ENCODE measurements at places on chromosomes 4 and X. TPM values are rescaled to one million over a fixed set of nuclear protein-coding genes. Genes with fewer than 3 reads are reported as not detected.

Gene CFAP47
- not detected for total RNA-seq

Gene POU3F4
- not detected for total RNA-seq

- DNase-seq, result no peak
- peaks cover 14% of the 10 kb centered on the region for H3K4me1 ChIP-seq
- H3K27ac ChIP-seq, result no peak overlapping the region
- no peaks in the 10 kb centered on the region for H3K36me3 ChIP-seq
- H3K27me3 ChIP-seq, result peaks cover 52% of the 10 kb centered on the region
- H3K4me3 ChIP-seq, result no peak overlapping the region
Measured at GRCh38 chr4:95546221-95546620, 2.6 kb downstream of the UNC5C start.

Gene F8
- 3.7 TPM for total RNA-seq

Gene FDCSP
- not detected for total RNA-seq

Gene PDLIM5
- total RNA-seq, result 16.5 TPM

GRCh38 chr4:98673288-98673644, 14.9 kb upstream of the TSPAN5 start:
- peaks cover 4% of the 10 kb centered on the region for H3K27me3 ChIP-seq
- no peaks in the 10 kb centered on the region for H3K36me3 ChIP-seq
- H3K27ac ChIP-seq, result no peak overlapping the region
- no peak for DNase-seq
- peak overlapping the region; percentile 46 for H3K4me3 ChIP-seq

DNA sequence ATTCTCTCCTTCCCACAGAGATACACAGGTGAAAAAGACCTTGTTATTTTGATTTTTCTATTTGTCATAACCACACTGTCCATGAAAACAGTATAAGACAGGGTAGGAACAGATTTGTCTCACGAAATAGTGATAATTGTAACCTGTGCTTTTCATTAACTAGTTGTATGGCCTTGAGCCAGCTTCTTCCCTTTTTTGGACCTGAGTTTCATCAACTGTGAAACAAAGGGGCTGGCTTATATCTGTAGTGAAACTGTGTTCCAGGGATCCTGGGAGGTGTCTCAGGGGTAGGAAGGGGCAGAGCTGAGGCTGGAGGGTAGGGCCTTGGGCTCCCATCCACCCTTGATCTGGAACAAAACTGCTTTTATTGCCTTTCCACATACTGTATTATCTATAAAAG, 50.9 kb downstream of the MED28 start:
- no peak overlapping the region for H3K27ac ChIP-seq
- no peaks in the 10 kb centered on the region for H3K4me1 ChIP-seq
- H3K36me3 ChIP-seq, result no peaks in the 10 kb centered on the region
- DNase-seq, result no peak

Gene OTC
- total RNA-seq, result not detected

Gene NAP1L2
- total RNA-seq, result 2.1 TPM

DNA sequence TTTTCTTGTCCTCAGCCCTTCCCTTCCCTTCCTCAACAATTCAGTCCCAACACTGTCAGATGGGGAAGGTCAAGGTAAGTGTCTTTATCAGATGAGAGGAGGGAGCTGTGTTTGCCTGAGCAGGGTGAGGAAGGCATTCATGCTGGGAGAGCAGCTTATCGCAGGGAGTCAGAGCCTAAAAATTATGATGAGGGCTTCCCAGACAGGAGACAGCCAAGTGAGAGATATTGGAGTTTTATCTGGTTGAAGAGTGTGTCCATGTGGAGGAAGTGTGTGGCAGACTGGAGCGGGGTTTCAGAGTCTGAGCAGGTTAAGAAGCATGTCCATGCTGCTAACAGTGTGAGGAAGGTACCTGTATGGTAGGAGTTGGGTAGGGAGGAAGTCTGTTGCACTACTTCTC, 18.4 kb downstream of the BEX4 start:
- no peak overlapping the region for H3K4me3 ChIP-seq
- peaks cover 5% of the 10 kb centered on the region for H3K27me3 ChIP-seq
- no peaks in the 10 kb centered on the region for H3K36me3 ChIP-seq
- H3K4me1 ChIP-seq, result no peaks in the 10 kb centered on the region

DNA sequence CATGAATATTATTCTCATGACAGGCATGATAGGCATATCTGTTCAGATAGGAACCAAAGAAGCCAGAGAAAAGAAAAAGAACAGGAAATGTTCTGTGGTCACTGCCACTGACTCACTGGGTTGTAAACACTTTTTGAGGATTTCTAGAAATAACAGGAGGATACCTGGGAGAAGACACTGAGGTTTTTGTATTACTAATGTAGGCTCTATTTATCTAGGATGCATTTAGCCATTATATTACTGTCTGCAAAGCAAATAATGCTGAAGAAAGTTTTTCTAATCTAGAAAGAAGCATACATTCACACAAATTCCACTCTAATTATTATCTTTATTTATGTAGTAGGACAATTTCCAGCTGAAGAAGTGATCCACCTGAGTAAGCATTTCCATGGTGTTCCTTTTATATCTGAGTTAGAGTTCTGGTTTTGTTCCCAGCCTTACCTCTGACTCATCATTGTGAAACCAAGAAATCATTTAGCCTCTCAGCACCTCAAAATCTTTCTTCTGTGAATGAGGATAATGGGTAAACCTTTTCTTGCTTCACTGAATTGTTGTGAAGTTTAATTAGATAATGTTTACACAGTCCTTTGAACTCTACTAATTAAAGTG, 40.2 kb upstream of the EPGN start:
- H3K4me1 ChIP-seq, result peaks cover 6% of the 10 kb centered on the region
- H3K36me3 ChIP-seq, result no peaks in the 10 kb centered on the region
- H3K27ac ChIP-seq, result no peak overlapping the region
- DNase-seq, result no peak

Gene ZFP42
- total RNA-seq, result 0.12 TPM

DNA sequence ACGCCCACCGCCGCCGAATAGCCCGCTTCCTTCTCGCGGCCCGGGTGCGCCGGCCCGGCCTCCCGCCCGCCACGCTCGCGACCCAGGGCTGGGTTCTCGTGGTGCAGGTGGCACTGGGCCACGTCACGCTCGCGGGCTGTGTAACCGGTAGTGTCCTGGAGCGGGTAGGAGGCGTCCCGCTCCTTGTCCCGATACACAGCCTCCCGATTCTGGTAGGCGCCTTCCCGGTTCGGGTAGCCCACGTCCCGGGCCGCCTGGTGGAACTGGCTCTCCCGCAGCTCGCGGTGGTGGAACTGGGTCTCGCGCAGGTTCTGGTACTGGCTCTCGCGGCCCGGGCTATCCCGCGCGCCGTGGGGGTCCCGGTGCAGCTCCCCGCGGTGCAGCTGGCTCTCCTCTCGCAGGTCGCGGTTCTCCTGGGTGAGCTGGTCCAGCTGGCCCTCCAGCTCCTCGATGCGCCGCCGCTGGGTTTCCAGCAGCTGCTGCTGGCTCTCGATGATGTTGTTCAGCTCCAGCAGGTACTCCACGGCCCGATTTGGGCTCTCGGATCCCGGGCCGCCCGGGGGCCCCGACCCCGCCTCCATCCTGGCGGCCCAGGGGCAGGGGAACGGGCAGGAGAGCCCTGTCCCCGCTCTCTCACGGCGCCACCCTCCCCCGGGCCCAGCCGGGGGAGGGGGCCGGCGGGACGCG, 39.3 kb upstream of the IQSEC2 start:
- DNase-seq, result peak; percentile 59
- H3K4me1 ChIP-seq, result peaks cover 13% of the 10 kb centered on the region
- H3K27ac ChIP-seq, result no peak overlapping the region
- peaks cover 57% of the 10 kb centered on the region for H3K27me3 ChIP-seq
- no peaks in the 10 kb centered on the region for H3K36me3 ChIP-seq
- peak overlapping the region; percentile 32 for H3K4me3 ChIP-seq

- peaks cover 4% of the 10 kb centered on the region for H3K27me3 ChIP-seq
- no peaks in the 10 kb centered on the region for H3K36me3 ChIP-seq
- peak; percentile 47 for DNase-seq
- H3K27ac ChIP-seq, result no peak overlapping the region
Measured at GRCh38 chr4:15253349-15253748, 174.5 kb upstream of the C1QTNF7 start.

DNA sequence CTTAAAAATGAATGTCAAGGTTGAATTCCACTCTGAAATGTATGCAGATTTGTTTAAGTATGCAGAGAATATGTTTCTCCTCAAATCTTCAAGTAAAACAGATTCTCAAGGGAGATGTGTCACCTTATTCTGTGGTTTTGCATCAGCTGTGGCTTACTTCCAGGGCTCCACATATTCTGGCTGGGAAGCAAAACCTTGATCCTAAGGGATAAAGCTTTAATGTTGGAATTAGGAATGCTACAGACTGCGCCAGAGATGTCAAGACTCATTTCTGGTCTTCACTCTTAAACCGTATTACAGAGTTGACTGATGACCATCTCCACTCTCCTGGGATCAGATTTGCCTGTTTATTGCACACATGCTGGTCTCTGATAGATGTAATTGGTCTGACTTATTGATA, 143.9 kb upstream of the DIPK2B start:
- no peak for DNase-seq
- no peaks in the 10 kb centered on the region for H3K4me1 ChIP-seq
- no peaks in the 10 kb centered on the region for H3K27me3 ChIP-seq
- no peak overlapping the region for H3K27ac ChIP-seq

Data from activated CD4-positive, alpha-beta T cell treated with anti-CD3 and anti-CD28 coated beads, Interleukin-2, amount 10 ng/mL, durations not matched to agents 24 days and 14 days (primary cell).